AG09319 (cell line): ENCODE measurements at places on chromosomes 2 and 18.

GRCh38 chr2:84378960-84379359 lies 80.1 kb downstream of the SUCLG1 start:
- DNase-seq: no peak

DNA sequence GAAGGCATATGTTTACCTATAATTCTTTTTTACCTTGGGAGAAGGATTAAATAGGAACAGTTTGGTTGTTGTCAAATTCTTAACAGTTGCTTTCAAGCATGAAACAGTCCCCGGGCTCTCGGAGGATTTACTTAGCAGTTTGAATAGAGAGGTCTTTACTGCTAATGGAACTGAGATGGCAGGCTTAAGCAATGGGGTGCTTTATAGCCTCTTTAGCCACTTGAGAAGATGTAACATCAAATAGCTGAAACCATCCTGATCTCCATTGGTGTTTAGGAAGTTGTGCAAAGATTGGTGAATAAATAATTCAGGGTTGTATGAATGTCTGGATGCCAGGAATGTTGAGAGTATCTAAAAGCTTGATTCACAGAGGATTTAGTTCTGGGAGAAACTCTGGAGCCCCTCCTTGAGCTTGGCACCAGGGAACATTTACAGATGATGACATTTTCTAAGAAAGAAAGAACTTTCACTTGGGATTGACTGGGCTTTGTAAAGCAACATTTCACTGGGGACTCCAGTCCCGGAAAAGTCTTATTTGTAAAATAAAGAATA lies 51.9 kb downstream of the PTPRM start:
- no peak for DNase-seq

- DNase-seq: no peak
Measured at GRCh38 chr2:238231251-238231793, 8.5 kb downstream of the HES6 start.

- peak; percentile 16 for DNase-seq
Measured at GRCh38 chr2:180202467-180202951, 195.4 kb upstream of the CWC22 start.

- no peak for DNase-seq
Measured at GRCh38 chr2:208186465-208186864, 3.4 kb downstream of the C2orf80 start.

DNA sequence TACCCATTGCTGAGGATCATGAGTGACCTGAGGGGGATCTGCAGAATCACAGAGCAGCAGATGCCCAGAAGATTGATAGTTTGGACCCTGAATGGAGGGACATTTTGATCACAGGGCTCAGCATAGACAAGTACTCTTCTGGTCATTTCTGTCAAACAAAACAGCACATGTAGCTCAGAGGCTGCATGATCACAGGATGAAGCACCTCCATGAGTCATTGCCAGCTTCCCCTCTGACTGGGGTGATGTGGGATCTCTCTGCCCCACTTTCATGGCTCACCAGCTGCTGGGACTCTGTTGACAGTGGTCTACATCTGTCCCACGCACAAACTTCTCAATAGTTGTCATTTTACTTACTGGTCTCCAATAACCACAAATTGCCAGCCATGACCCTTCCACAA lies 264.1 kb downstream of the RPIA start:
- no peak for DNase-seq

DNA sequence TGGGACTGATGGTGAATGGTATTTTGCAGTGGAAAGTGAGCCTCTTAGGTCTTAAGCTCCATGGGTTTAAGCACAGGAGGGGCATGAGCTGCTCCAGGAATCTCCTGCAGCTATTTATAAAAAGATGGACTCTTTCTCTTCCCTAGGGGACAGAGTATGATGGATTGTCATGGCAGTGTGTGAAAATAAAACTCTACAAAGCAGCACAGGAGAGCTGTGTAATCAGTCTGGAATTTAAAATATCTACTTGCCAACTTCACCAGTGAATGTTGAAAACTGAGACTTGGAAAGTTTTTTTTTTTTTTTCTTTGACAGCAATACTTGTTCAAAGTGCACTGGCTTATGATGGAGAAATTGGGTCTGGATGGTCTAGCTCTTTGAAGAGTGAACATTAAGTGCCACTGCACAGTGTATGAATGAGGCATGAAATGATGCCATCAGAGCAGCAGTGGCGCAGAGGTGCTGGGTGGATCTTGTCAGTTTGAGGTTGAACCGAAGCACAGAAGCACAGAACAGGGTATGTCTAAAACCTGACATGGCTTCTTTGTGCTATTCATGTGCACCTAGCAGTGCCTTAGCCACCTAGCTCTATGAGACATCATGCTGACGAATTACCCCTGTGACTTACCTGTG lies 245.4 kb downstream of the PTPRM start:
- peak; percentile 30 for DNase-seq
